Fibroblast of lung (primary cell): ENCODE measurements at places on chromosomes 11 and 22. TPM values are rescaled to one million over a fixed set of nuclear protein-coding genes. Genes with fewer than 3 reads are reported as not detected.
A peak's percentile ranks its signal among the peaks of the same experiment; 100 is the strongest.

CASP5 gene
- 0.17 and 0.26 TPM in 2 replicates for total RNA-seq

SYCE3 gene
- 0.33 TPM in 1 of 2 replicates, not detected in the other for total RNA-seq

- no peak overlapping the region for H3K4me3 ChIP-seq
- no peak for DNase-seq
- no peak overlapping the region for H3K27ac ChIP-seq
- H3K4me1 ChIP-seq: no peaks in the 10 kb centered on the region
Observed at GRCh38 chr11:31913985-31914384, 102.9 kb upstream of the PAX6 start.

- DNase-seq: no peak
- no peaks in the 10 kb centered on the region for H3K36me3 ChIP-seq
- H3K27me3 ChIP-seq: no peaks in the 10 kb centered on the region
Observed at GRCh38 chr22:33124471-33124870, 66.3 kb upstream of the SYN3 start.

- H3K27ac ChIP-seq: no peak overlapping the region
- no peak overlapping the region for H3K4me3 ChIP-seq
- DNase-seq: no peak
- no peaks in the 10 kb centered on the region for H3K27me3 ChIP-seq
Observed at GRCh38 chr11:93718057-93718563, 23.2 kb downstream of the TAF1D start.

- no peaks in the 10 kb centered on the region for H3K36me3 ChIP-seq
- H3K27me3 ChIP-seq: no peaks in the 10 kb centered on the region
- H3K4me1 ChIP-seq: peaks cover 8% of the 10 kb centered on the region
- H3K4me3 ChIP-seq: no peak overlapping the region
- peak overlapping the region; percentile 7 for H3K27ac ChIP-seq
- no peak for DNase-seq
Observed at GRCh38 chr11:73375830-73376159, 404 bp upstream of the RELT start.

SNX15 gene
- 11.3 and 14.4 TPM in 2 replicates for total RNA-seq

SLC37A2 gene
- total RNA-seq: 0.26 and 0.83 TPM in 2 replicates

DNA sequence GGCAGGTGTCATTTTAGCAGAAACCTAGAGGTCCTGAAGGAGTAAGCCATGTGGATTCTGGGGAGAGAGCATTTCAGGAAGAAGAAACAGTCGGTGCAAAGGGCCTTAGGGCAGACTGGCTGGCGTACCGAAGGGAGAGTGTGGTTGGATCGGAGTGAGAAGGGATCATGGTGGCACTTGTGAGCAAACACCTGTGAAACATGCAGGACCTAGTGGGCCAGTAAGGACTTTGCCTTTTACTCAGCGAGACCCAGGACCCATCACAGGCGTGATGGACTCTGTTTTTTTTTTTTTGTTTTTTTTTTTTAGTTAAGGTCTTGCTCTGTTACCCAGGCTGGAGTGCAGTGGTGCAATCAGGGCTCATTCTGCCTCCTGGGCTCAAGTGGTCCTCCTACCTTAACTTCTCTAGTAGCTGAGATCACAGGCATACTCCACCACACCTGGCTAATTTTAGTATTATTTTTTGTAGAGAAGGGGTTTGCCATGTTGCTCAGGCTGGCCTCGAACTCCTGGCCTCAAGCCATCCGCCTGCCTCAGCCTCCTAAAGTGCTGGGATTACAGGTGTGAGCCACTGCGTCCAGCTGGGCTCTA is 3.5 kb upstream of the TSGA10IP start:
- no peaks in the 10 kb centered on the region for H3K27me3 ChIP-seq
- H3K36me3 ChIP-seq: no peaks in the 10 kb centered on the region
- no peak for DNase-seq
- H3K27ac ChIP-seq: peak overlapping the region; percentile 63
- peaks cover 5% of the 10 kb centered on the region for H3K4me1 ChIP-seq

- no peaks in the 10 kb centered on the region for H3K27me3 ChIP-seq
- no peak for DNase-seq
- no peaks in the 10 kb centered on the region for H3K4me1 ChIP-seq
- H3K27ac ChIP-seq: no peak overlapping the region
- no peaks in the 10 kb centered on the region for H3K36me3 ChIP-seq
Observed at GRCh38 chr11:2507945-2508749, 63.3 kb downstream of the KCNQ1 start.

DNA sequence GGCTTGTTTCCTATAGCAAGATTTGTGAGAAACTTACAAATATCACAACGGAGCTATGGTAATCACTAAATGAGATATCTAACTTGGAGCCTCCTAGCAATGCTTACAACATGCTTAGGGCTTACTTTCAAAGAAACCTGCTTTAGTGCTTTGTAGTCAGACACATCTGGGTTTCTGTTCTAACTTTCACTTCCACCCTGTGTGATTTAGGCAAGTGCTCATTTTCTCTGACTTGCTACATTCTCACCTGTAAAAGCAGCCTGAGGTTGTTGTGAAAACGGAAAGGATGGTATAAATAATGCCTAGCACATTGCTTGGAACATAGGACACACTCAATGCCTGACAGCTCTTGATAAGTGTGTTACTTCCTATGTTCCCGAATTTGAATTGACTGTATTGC is 45.6 kb downstream of the LRRC4C start:
- DNase-seq: no peak
- H3K4me3 ChIP-seq: no peak overlapping the region
